CD4-positive, alpha-beta T cell treated with Interleukin-21 for 1 hour (primary cell): ENCODE measurements at places on chromosomes 1 and 21.

DNA sequence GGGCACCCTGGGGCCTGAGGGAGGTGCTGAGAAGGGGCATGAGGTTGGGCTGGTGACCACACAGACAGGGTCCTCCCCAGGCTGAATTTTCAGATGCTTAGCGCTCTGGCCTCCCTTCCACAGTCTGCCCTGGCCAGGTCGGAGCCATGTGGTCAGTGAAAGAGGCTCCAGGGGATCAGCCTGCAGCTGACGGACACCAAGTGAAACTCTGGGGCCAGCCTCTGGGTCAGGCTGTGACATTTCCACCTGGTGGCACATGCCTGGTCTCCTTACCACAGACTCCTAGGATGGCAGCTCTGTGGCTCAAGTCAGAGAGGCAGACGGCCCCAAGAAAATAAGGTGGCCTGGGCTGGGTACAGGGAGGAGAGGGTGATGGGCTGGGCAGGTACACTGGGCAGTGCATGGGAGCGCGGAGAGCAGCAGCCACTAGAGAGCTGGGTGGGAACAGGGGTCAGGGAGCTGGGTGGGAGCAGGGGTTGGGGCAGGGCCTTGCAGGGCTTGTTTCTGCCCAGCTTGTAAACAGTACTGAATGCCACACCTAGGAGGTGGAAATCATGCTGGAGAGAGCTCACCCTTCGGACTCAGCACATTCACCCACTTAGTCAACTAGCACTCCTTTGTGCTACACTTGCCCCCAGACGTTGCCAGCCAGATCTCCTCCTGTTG, 20.7 kb upstream of the ADARB1 start:
- no peak for DNase-seq

DNA sequence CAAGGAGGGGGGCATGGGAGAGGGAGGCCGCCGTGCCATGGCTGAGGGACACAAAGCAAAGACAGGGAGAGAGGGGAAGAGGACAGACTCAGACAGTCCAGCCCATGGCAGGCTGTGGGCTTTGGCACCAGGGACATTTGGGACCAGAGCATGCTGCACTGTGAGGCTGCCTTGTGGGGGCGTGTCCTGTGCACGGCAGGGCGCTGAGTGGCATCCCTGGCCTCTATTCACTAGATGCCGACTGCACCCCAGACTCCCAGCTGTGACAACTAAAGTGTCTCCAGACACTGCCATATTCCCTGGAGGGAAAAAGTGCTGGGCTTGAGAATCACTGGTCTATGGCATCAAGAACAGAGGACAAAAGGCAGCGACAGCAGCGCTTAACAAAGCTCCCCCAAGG, 18.6 kb upstream of the PRDM15 start:
- no peak for DNase-seq

- DNase-seq = no peak
These were observed 165.4 kb upstream of the HMGB4 start for GRCh38 chr1:33698361-33699035.

DNA sequence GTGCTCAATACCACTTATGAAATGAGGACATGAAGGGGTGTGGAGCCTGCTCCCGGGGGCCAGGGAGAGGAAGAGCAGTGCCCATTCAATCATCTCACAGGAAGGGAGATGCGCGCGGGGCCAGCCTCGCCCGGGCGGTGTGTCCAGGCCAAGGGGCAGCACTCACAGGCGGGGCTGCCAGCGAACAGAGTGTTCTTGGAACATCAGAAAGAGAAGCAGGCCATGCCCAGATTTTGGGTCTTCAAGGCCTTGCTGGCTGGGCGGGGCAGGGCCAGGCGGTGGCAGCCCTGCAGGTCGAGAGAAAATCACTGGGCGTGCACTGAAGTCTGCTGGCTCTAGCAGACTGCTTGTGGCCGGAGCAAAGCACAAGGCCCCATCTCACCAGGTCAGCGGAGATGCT, 168.6 kb downstream of the PRDM16 start:
- no peak for DNase-seq

DNA sequence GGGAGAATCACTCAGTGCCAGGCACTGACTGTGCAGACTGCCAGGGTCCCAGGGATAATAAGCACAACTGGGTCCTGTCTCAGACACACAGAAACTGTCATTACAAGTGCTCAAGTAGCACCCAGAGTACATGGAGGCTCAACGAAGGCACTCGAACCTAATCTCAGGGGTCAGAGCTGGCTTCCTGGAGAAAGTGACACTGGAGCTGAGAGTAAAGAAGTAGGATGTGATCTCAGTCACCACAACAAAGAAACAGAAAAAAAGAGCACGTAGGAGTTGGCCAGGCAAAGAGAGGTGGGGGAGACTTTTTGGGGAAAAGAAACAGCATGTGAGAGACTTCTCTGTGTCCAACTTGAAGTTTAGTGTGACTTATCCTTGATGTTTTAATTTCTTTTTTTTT, 1.3 kb downstream of the CATSPER4 start:
- DNase-seq = peak; percentile 17

- no peak for DNase-seq
These were observed 387.6 kb downstream of the CAMTA1 start for GRCh38 chr1:7172804-7173203.

- DNase-seq = peak; percentile 33
These were observed 73.7 kb downstream of the S1PR1 start for GRCh38 chr1:101310506-101310905.

GRCh38 chr1:109546311-109547109, 1.9 kb upstream of the GNAI3 start:
- peak; percentile 91 for DNase-seq

- DNase-seq = no peak
These were observed 1.7 kb downstream of the CFAP74 start for GRCh38 chr1:2001773-2002411.

DNA sequence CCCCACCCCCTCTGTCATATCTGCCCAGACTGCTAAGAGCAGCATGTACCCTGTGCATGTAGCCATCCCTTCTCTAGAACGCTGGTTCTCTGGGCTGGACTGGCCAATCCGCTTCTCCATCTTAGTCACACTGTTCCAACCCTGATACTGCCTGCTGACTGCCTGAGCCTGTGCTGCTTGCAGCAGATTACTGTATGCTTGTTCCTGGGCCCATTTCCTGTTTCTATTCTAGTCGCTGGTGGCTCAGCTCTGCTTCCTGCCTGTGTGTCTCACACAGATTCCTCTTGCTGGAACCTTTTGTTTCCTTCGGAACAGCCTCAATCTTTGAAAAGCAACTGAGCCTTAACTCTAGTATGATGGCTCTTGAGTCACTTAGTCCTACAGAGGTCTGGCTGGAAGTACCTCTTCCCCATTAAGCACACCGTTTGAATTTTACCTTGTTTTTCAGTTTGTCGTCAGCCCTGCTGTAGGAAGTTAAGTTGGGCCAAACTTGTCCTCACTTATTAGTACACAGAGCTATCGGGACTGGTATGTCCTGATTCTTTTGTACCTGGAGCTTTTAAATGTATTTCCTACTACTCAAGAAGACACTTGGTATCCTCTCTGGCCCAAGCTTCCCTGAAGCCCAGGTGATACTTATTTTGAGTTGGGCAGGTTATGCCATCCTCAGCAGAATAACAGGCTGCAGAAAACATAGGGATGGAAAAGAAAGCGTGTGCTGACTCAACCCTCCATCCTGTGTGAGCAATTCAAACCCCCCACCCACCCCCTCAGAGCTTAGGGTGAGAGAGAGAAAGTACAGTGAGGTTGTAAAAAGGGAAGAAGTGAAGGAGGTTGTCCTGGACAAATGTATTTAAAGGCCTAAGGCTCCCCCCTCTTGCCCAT, 43.4 kb upstream of the PIGV start:
- DNase-seq = peak; percentile 94

DNA sequence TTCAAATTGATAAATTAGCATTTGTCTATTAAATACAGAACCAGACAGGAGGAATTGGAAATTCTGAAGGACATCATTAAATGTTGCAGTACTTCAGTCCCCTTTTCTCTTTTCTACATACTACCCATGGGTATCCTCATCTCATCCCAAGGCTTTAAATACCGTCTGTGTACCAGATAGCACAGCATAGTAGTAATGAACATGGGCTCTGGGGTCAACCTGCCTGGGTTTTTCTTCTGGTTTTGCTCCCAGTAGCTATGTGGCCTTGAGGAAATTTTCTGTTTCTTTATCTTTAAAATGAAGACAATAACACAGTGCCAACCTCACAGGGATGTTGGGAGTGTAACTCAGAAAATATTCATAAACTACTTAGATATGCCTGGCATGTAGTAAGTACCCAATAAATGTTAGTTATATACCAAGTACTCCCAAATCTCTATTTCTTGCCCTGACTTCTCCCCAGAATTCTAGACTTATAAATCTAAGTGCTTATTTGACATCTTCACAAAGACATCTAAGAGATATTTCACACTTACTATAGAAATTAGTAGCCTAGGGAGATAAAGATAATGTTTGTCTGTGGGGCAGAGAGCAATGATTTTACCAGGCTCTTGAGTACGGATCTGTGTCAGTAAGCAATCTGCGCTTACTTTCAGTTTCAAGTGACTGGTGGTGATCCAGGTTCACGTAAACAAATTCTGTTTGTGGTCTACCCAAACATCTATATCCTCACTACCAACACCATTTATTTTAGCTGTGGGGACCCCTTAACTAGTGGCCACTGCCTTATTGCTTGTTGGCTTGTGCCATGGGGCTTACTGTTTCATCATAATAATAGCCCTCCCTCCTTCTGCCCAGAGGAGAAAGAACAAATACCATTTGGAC, 37.3 kb downstream of the VANGL2 start:
- peak; percentile 70 for DNase-seq

DNA sequence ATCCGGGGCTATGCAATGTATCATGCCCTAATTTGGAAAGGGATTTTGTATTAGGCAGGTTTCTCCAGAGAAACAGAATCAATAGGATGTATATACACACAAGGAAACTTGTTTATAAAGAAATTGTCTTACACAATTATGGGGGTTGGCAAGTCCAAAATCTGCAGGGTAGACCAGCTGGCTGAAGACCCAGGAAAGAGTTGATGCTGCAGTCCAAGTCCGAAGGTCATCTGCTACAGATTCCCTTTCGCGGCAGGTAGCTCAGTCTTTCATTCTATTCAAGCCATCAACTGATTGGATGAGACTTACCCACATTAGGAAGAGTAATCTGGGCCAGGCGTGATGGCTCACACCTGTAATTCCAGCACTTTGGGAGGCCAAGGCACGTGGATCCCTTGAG, 54.6 kb upstream of the CXADR start:
- no peak for DNase-seq
